ENCODE measurements at places on chromosomes 2 and 18.

DNA sequence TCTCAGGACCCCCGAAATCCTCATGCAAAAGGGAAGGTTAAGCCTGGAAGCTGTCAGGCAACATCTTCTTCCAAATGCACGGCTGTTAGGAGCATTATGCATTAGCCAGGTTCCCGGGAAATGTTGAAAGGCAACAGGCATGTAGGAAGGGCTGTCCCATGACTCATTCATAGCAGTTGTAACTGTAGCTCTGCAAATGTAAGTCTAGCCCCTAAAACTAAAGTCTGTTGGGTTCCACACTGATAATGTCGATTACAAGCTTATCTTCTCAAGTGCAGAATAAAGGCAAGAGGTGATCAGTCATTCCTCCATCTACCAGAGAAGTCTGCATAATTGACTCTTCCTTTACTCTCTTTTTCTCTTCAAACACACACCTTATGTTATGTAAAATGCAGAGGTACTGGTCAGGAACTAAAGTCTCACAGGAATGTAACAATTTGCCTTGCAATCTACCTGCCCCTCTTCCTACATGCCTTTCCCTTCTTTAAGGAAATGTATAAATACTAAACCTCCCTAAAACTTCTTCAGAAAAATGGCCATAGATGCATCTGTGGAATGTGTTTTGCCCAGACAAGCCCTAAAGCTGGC is 99.8 kb downstream of the AKAIN1 start:
- no peak for DNase-seq

GRCh38 chr2:220787251-220787650 is 784.9 kb downstream of the EPHA4 start:
- DNase-seq: no peak

DNA sequence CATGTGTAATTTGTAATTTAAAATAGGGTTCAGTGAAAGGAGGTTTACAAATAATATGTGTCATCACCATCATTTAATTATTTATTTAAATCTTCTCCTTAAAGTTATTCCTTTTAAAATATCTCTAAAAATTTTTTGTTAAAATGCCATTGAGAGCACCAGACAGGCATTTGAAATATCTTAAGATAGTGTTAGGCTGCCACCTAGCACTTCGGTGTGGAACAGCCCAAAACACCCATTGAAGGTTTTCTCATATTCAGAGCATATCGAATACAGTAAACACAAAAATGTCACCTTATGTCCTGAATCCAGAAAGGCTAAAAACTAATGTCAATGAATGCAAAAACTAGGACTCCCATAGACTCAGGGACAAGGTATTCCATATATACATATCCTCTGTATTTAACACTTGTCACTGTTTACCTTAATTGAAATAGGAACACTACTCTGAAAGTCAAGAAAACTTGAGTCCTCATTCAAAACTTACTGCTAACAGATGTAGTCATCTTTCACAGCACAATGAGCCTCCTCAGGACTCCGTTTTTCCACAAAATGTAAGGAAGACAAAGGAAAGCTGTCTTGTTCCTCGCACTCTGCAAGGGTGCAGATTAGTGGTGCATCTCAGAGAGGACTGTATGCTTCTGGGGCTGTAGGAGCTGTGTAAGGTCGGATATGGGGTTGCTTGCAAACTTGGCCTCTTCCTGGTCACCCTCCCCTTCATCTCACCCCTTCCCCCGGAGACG is 329.5 kb downstream of the PAX3 start:
- peak; percentile 20 for DNase-seq

DNA sequence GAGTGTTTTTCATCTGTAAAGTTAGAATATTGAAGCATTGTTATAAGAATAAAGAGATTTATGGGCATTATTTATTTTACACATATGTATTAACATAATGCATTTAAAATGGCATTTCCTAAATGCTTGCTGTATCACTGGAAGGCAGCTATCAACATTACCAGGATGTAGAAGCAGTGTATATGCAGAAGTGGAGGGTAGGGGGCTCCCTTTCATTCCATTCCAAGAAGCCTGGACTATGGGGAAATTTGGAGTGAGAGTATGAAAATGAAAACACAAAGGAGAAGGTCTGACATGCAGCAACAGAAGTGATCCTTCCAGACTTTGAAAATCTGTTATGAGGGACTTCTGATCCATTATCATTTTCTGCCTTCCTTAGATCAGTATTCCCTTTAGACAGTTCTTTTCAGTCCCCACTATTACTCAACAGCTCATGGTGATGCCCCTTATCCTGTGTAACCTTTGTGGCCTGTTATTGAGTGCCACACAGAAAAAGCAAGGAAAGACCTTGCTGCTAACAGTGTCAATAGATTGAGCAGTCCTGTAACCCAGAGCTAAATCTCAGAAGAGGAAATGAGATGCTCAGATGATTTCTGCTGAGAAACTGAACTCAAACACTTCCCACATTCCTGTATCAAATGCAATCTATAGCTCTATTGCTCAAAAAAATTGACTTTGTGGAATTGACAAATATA is 216.6 kb downstream of the HNMT start:
- DNase-seq: no peak

- no peak for DNase-seq
Measured at GRCh38 chr2:69531186-69531585, 94.0 kb upstream of the NFU1 start.

DNA sequence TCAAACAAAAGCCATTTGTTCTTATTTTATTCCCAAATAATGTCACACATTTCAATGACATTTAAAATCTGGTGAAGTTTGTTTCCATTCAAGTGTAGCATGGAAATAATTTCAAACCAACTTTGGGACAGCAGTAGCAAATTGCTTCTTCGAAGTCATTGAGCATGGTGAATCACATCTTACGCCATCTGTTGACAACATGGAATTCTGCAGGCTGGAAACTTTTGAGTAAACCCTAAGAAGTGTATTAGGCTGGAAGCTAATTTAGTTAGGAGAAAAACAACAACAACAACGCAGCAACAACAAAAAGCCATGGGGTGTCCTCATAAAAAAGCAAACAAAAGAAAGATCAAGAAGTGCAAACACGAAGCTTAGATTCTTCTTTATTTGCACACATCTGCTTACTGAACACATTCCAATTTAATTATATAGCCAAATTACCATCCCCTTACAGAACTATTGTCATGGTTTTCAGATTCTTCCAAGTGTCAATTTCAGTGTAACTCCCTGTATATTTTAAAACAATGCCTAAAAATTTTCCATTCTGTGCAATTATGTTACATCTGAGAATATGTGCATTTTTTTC is 659.0 kb upstream of the CDH7 start:
- DNase-seq: no peak

GRCh38 chr2:233463586-233463985 is 103.0 kb downstream of the USP40 start:
- DNase-seq: no peak

DNA sequence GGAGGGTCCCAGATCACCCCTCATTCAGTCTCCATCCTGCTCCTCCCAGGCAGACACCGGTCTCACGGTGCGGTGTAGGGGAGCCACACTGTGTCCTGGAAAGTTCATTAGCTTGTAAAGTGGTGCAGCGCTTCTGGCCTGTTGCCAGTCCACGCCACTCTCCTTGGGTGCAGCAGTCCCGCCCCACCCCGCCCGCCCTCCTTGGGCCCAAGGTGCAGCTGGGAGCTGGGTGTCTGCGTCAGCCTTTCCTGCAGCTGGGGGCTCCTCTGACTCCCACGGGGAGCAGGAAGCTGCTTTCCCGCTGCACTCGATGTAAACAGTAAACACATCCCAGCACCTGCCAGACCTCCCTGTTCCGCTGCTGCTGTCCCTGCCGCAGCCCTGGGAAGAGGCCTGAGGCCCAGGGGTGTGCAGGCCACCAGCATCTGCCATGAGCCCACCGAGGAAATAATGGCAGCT is 53.8 kb upstream of the ASB18 start:
- no peak for DNase-seq

DNA sequence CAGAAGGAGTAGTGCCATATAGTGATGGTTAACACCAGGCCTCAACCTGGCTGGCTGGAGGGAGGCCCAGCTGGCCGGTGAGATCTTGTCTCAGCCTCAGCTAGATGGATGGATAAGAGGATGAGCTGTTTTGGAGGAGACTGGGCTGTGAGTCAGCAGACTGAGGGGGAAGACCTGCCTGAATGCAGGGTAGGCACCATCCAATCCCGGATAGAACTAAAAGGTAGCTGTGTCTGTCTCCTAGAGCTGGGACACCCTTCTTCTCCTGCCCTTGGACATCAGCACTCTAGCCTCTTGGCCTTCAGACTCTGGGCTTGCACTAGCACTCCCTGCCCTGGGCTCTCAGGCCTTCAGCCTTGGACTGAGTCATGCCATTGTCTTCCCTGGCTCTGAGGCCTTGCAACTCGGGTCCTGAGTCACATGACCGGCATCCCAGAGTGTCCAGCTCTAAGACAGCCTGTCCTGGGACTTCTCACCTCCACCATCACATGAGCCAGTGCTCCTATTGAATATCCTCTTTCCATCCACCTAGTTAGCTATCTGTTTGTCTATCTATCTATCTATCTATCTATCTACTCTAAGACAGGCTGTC is 131.3 kb downstream of the TPO start:
- no peak for DNase-seq

DNA sequence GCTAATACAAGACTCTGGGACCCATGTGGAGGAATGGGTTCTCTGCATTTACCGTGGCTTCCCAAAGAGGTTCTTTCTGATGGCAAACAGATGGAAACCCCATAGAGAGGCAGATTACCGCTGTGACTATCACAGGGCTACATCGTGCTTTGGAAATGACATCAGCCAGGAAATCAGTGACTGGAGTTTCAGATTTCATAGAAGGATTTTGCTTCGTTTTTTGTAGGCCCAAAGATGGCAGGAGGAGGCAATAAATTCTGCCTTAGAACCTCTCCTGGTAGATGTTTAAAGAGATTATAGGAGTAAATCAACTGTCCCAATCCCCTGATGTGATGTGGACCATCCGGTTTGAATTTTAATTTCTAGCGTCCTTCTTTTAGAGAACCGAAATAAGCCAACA is 214.1 kb downstream of the AGPS start:
- DNase-seq: no peak

DNA sequence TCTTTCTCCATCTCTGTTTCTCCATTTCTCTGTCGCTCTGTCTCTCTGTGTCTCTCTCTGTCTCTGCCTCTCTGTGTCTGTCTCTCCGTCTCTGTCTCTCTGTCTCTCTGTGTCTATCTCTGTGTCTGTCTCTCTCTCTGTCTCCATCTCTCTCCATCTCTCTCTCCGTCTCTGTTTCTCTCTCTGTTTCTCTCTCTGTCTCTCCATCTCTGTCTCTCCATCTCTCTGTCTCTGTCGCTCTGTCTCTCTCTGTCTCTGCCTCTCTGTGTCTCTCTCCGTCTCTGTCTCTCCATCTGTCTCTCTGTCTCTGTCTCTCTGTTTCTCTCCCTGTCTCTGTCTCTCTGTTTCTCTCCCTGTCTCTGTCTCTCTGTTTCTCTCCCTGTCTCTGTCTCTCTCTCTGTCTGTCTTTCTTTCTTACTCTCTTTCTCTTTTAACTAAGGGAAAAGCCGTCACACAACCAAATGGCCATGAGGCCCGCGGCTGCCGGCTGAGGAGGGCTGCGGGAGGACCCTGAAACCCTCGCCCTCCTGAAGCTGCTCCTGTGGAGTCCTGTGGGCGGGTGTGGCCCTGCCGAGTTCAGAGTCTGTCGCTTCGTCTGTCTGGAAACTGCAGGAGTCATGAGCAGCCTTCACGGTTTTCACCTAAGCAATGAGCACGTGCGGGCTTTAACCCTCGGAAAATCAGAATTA is 29.3 kb downstream of the NFATC1 start:
- DNase-seq: no peak

- DNase-seq: no peak
Measured at GRCh38 chr18:7896161-7896560, 329.0 kb downstream of the PTPRM start.

All from CD4-positive, alpha-beta memory T cell (primary cell).